ENCODE measurements at places on chromosomes 6 and 20. TPM values are rescaled to one million over a fixed set of nuclear protein-coding genes. Genes with fewer than 3 reads are reported as not detected.
A peak's percentile ranks its signal among the peaks of the same experiment; 100 is the strongest.

GRCh38 chr20:32977281-32978008 is 26.8 kb downstream of the SUN5 start:
- DNase-seq: no peak

- DNase-seq: no peak
These were observed 886 bp downstream of the ROMO1 start for GRCh38 chr20:35699957-35700624.

DNA sequence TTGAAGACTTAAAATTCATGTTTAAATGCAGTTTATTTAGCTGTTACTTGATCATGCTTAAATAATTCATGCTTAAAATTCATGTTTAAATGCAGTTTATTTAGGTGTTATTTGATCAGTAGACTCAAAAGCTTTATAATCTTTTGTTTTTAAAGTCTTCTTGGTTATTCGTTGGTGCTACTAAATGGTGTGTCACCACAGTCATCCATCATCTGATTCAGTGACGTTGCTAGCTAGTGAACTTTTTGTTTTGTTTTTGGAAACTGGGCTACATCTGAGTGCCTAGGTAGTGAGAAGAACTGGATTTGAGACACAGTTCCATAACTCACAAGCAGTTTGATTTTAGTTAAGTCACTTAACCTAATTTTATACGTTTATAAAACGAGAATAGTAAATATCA is 20.9 kb downstream of the SCAF8 start:
- no peak for DNase-seq

- DNase-seq: no peak
These were observed 60.9 kb downstream of the COL9A1 start for GRCh38 chr6:70241991-70242420.

DNA sequence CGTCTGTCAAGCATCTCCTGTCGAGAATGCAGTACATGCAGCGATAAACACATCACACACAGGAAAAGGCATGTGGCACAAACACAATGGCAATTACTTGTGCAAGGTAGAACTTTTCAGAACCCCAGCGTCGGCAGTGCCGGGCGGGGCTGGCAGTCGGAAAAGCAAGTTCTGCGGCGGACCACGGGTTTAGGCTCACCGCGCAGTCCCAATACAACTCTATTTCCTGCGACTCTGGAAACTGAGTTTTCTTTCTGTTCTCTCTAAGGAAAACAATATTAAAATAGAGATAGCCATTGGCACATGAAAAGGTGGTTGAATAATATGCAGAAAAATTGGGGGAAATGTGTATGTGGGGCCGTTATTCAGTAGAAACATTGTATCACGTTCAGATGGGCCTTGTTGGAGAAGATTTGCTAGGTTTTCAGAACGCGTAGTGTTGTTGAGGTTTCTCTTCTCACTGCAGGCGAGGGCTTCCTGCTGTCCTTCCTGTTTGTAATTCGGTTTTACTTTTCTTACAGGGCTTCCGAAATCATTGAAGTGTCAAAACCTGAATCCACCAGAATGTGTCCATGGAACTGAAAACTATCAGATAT is 369.5 kb downstream of the THBS2 start:
- DNase-seq: no peak

DNA sequence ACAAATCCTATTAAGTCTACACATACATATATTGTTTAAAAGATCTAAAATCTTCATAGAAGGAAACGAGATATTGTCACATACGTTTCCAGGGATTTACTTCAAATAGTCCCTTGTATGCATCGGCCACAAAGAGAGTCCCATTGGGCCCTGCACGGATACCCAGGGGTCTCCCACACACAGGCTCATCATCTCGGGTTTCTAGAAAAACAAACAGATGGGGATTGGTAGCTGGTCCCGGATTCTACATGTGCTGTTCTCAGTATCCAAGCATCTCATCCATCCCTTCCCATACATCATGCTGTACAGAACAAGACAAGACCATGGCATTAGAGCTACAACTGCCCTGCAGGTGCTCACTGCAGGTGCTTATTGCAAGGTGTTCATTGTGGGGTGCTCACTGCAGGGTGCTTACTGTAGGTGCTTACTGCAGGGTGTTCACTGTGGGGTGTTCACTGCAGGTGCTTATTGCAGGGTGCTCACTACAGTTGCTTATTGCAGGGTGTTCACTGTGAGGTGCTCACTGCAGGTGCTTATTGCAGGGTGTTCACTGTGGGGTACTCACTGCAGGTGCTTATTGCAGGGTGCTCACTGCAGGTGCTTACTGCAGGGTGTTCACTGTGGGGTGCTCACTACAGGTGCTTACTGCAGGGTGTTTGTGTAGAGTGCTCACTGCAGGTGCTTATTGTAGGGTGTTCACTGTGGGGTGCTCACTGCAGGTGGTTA is 21.0 kb downstream of the APMAP start:
- no peak for DNase-seq

DNA sequence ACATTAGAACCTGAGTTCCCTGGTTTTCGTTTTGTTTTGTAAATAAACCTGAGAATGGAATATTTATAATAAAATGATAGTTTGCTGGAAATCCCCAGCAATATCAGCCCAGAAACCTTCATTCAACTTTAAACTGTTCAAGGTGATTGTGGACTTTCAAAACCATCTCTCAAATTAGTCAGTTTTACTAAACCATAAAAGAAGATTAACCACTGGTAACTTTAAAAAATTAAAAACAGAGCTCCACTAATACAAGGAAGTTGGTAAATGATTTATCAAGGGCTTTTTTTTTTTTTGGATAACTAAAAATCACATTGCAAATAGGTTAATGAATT is 10.0 kb downstream of the MBOAT1 start:
- DNase-seq: no peak

- no peak for DNase-seq
These were observed 40.9 kb downstream of the KIZ start for GRCh38 chr20:21166801-21167200.

DNA sequence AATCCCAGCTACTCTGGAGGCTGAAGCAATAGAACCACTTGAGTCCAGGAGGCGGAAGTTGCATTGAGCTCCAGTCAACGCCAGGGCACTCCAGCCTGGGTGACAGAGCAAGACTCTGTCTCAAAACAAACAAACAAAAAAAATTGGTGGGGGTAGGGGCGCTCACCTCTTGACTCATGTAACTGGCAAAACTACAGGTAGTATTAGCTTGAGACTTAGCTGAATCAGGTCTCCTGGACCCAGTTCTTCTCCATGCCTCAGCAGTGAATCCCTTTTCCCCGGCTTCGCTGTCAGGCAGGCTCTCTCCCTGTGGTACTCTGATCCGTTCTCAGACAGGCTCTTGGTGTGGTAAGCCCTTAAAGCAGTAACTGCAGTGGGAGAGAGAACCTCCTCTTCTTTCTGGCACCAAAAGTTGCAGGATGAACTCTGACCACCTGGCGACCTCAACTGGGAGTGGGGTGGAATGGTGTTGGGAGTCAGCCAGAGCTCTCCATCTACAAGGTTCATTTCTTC is 12.9 kb downstream of the SLC9A8 start:
- peak; percentile 52 for DNase-seq

DNA sequence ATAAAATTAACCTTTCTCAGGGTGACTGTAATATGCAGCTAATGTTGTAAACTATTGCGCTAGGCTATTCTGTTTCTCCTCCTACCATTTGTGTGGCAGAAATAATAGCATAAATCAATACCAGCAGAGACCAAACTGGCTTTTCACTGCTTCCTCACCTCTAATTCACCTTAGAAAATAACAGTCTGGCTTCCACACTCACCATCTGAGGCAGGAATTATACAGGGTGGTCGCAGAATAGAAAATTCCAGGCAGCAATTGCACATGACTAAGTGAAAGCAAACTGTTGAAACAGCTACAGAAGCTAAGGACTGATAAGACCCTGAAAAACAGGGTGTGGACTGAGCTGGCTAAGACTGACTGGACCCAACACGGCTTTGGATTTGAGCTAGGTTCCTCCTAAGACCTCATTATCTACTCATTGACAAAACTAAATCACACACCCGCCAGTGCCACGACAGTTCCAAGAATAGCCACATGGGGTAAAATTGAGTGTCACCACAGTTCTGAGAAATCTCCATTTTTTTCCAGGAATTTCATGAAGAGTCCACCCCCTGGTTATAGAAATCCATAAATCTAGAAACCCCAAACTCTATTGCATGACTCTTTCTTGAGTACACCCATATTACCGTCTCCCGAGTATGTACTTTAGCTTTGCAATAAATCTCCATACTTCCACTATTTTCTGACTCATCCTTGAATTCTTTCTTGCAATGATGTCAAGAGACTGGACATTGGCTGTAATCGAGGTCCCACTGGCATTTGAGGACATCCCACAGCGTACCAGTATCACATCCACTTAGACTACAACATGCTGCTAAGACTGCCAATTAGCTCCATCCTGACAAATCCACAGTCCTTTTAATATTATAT is 60.9 kb upstream of the KCNQ5 start:
- DNase-seq: no peak

GRCh38 chr6:52362443-52363227 is 684 bp downstream of the PAQR8 start:
- DNase-seq: peak; percentile 54

DNA sequence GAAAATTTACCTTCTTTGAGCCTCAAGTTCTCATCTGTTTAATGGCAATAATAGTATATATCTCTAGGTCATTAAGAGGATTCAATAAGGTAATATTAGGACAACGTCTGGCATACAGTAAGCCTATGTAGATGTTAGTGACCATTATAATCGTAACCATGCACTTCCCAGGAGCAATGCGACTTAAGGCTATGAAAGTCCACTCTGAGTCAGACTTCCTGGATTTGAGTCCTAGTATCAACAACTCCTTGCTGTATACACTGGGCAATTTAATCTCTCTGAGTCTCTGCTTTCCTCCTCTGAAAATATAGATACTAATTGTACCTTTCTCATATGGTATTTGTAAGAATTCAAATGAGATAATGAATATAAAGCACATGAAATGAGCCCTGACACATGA is 168.1 kb upstream of the HDDC2 start:
- DNase-seq: no peak

DNA sequence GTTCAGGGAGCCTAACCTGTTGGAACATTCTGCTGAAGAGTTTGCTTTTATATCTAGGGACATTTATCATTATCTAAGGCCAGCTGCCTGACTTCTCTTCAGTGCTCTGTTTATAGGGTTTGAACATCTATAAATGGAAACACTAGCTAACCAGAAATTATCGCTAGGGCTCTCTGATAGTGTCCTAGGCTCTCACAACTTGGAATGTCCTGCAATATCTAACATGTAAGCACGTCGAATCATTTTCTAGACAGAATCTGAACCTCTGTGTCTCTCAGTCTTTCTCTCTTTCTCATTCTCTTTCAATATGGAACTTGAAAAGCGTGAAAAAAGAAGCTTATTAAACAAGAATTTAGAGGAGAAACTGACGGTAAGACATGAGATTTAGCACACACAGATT is 92.5 kb upstream of the MLIP start:
- DNase-seq: no peak

- DNase-seq: no peak
These were observed 101.9 kb upstream of the LY86 start for GRCh38 chr6:6486595-6486994.

- no peak for DNase-seq
These were observed 4.8 kb downstream of the TAF4 start for GRCh38 chr20:62060631-62061541.

- no peak for DNase-seq
These were observed 5.4 kb downstream of the GLP1R start for GRCh38 chr6:39053854-39054576.

- DNase-seq: no peak
These were observed 55.6 kb downstream of the ADTRP start for GRCh38 chr6:11722805-11723631.

- no peak for DNase-seq
These were observed 28.5 kb upstream of the DST start for GRCh38 chr6:56671160-56671559.

- DNase-seq: no peak
These were observed 69.3 kb downstream of the IMPG1 start for GRCh38 chr6:76003113-76003512.

- no peak for DNase-seq
These were observed 105.7 kb upstream of the SNX9 start for GRCh38 chr6:157717340-157717748.

- DNase-seq: no peak
These were observed 160.5 kb upstream of the LAMP5 start for GRCh38 chr20:9353916-9354276.

DNA sequence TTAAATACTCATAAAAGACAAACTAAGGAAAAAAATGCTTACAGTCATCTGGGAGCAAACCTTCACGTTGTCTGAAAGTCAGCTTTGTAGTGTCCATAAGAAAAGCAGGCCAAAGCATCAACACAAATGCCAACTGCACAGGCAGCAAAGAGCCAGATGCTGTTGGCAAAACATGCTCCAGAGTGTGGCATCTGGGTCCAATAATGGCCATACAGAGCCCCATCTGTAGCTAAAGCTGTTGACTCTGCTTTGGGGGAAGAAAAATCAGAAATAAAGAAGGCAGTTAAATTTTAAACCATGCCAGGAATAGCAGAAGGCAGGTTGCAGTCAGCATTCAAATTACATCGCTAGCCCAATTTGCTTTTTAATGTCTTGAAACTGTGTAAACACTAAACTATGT is 776.3 kb downstream of the EYS start:
- DNase-seq: no peak

DNA sequence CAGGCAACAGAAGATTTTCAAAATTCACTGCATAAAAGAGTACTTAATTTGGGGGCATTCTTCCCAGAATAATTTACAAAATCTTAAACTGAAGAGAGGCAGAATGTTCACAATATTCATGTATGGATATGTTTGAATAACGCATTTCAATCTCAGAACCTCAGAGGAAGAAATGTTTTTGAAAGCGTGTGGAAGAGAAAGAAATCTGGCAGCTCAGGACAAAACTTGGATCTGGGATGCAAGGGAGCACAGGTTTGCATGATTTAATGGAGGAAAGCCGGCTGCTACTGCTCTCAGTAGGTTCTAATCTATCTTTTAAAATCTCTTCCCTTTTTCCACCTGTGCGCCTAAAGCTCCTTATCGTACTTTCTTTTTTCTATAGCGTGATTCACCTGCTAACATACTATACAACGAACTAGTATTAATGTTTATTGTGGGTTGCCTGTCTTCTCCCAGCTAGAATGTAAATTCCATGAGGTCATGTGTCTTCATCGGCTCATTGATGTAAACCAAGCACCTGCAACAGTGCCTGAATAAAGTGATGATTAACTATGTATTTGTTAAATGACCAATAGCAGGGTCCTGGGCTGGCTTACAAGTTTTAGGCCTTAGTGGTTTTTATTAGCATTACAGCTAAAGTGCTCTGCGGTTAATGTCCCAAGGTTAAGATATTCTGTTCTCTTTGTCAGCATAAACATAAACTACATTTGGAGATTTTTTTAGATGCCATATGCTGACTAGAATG is 15.3 kb downstream of the PRL start:
- no peak for DNase-seq

- no peak for DNase-seq
These were observed 96.7 kb downstream of the FYN start for GRCh38 chr6:111776236-111777221.

- DNase-seq: no peak
These were observed 38.0 kb downstream of the KIF16B start for GRCh38 chr20:16535277-16535676.

Gene FRMD1
- total RNA-seq: 0.25 TPM

Gene LRRN4
- total RNA-seq: not detected

Gene KDM1B
- 25.4 TPM for total RNA-seq

Gene DCDC2
- total RNA-seq: 0.74 TPM

Gene PSMB9
- total RNA-seq: 9.8 TPM

Gene PLCB4
- 6.7 TPM for total RNA-seq

Gene LAMA2
- 59.0 TPM for total RNA-seq

Gene COL9A1
- total RNA-seq: not detected

Gene SYCP2L
- 0.08 TPM for total RNA-seq

Gene ETV7
- total RNA-seq: not detected

Gene PDCD2
- 48.4 TPM for total RNA-seq
